T-helper 17 cell (primary cell): ENCODE measurements at places on chromosomes 1 and 21.

DNA sequence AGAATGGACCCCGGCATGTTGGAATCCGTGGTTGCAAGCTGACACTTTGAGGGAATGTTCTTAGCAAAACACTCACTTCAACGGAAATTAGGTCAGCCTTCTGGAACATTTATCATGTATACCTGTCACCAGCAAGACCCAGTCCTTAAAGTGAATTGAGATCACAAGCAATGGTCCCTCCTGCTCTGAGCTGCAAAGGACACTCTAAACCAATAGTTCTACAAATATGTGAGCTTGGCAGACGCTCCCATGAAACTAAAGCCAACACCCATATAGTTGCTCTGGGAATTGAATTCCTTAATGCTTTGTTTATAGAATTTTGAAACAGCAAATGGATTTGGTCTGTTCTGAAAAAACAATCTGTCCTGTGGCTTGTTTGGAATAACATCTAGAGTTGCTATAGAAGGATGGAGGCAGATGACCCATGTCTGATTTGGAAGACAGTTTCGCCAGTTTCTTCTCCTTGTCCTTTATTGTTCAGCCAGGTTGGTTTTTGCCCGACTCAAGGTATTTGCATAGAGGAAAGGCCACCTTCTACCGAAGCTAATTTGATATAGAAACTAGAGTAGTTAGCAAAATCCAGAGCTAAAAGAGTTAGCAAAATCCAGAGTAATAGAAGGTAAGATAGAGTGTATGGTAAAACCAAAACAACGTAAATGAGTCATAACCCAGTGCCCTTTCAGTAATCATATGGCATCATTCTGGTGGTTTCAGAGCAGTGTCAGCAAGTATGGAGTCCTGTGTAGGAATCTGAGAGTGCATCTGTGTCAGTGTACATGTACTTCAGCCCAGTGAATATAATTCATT lies 236.2 kb downstream of the NFIA start:
- H3K36me3 ChIP-seq: peaks cover 4% of the 10 kb centered on the region
- H3K27ac ChIP-seq: no peak overlapping the region
- no peak for DNase-seq
- no peaks in the 10 kb centered on the region for H3K27me3 ChIP-seq

- H3K27ac ChIP-seq: no peak overlapping the region
- peaks cover 28% of the 10 kb centered on the region for H3K27me3 ChIP-seq
- H3K36me3 ChIP-seq: peaks cover 3% of the 10 kb centered on the region
- peaks cover 6% of the 10 kb centered on the region for H3K4me1 ChIP-seq
Observed at GRCh38 chr1:62912028-62912638, 128.2 kb downstream of the ATG4C start.

DNA sequence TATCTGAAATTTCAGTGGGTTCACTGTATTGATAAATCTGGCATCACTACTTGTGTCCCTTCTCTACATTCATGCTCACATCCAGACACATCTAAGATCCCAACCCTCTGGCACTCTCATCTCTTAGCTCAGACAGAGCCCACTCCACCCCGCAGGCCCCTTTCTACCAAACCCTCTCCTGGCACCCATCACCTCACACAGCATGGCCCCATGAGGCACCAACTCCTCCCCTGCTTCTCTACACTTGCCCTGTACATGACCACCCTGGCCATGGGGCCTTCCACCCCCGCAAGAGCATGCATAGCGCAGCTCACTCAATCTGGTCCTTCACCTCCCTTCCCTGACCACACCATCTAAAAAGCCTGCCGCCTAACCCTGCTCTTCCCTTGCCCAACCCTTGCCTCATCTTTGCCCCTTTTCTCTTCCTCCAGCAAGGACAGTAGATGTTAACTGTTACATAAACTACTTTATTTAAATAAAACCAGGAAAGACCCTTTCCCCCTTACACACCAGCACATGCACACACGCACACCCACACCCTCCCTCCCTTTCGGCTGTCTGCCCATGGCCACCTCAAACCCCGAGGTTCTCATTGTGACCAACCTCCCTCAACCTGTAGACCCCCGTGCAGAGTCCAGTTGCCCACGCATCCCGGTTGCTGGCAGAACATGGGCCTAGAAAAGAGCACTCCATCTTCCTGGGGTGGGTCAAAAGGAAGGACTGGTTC lies 15.6 kb downstream of the SH3BP5L start:
- H3K4me3 ChIP-seq: no peak overlapping the region
- DNase-seq: no peak
- no peaks in the 10 kb centered on the region for H3K27me3 ChIP-seq
- H3K27ac ChIP-seq: peak overlapping the region; percentile 59
- H3K36me3 ChIP-seq: peaks cover 12% of the 10 kb centered on the region

GRCh38 chr21:26487981-26488480 lies 85.1 kb downstream of the CYYR1 start:
- no peak for DNase-seq
- H3K27ac ChIP-seq: no peak overlapping the region
- H3K27me3 ChIP-seq: no peaks in the 10 kb centered on the region
- no peaks in the 10 kb centered on the region for H3K36me3 ChIP-seq

DNA sequence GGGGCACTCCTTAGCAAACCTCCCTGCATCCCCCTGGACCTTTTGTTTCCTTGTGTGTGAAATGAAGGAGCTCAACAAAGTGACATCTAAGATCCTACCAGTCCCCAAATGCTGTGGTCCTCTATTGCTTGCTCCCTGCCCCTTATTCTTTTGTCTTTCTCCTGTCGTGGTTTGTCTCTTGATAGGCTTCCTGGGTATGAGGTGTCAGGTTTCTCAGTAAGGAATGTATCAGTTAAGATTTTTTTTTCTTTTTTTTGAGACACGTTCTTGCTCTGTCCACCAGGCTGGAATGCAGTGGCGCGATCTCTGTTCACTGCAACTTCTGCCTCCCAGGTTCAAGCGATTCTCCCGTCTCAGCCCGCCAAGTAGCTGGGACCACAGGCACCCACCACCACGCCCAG lies 16.8 kb downstream of the CNIH3 start:
- peaks cover 32% of the 10 kb centered on the region for H3K27me3 ChIP-seq
- H3K4me3 ChIP-seq: no peak overlapping the region
- DNase-seq: no peak
- no peak overlapping the region for H3K27ac ChIP-seq
- H3K4me1 ChIP-seq: peaks cover 11% of the 10 kb centered on the region

DNA sequence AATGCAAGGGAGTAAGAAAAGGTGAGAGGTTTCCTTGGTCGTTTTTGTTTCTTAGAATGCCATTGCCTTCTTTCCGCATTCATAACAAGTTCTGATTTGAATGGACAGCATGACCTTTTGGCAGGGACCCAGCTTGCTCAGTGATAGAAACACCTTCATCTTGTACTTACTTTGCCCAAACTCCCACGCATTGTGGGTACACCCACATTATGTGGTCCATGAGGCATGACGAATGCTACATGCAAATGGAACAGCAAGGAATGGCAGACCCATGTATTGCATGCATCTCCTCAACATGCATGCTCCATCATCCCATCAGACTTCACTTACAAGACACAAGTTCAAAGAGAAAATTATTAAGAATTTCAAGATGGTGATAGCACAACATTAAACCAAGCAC lies 102.8 kb downstream of the CDC7 start:
- no peak for DNase-seq
- H3K27ac ChIP-seq: no peak overlapping the region
- H3K27me3 ChIP-seq: no peaks in the 10 kb centered on the region
- no peak overlapping the region for H3K4me3 ChIP-seq
- peaks cover 6% of the 10 kb centered on the region for H3K4me1 ChIP-seq

GRCh38 chr1:21491488-21492355 lies 17.5 kb upstream of the ALPL start:
- peaks cover 11% of the 10 kb centered on the region for H3K4me1 ChIP-seq
- H3K27me3 ChIP-seq: peaks cover 10% of the 10 kb centered on the region
- no peak overlapping the region for H3K4me3 ChIP-seq
- no peak overlapping the region for H3K27ac ChIP-seq

DNA sequence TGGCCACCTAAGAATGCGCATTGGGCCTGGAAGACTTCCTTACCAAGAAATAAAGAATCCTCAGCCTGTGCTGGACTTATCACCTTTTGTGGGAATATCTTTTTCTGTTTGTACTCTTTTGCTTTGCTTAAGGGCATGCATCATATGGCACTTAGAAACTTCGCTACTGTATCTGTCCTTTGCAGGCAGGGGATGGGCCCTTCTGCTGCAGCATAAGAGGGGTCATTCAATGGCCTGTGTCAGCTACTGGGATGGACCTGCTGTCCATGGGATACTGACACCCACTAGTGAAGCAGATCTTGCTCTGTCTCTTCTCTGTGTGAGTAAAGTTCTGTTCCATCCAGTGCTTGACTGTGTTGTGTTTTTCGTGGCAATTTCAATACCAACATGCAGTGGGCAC lies 239.0 kb upstream of the JUN start:
- H3K4me3 ChIP-seq: no peak overlapping the region
- no peak for DNase-seq
- no peak overlapping the region for H3K27ac ChIP-seq

GRCh38 chr1:197841158-197841557 lies 61.3 kb upstream of the C1orf53 start:
- H3K27me3 ChIP-seq: peaks cover 23% of the 10 kb centered on the region
- no peak overlapping the region for H3K27ac ChIP-seq
- peaks cover 3% of the 10 kb centered on the region for H3K36me3 ChIP-seq
- DNase-seq: no peak
- H3K4me3 ChIP-seq: no peak overlapping the region

DNA sequence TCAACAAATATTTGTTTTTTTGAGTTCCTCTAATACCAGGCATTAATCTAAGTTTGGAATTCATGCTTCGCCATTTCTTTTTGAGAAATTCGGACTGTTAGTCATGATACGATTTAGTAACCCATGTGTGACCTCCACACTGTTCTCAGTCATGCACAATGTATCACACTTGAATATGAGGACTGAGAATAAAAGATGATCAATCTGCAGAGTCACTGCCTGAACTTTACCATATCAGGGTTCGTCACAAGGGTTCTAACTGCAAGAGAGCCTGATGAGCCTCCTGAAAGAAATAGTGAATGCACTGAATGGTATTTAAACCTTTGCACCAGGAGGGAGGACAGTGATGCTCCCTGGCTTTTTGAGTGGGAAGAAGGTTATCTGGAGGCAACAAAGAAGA lies 10.9 kb upstream of the FASLG start:
- no peak overlapping the region for H3K4me3 ChIP-seq
- no peak for DNase-seq
- H3K27ac ChIP-seq: no peak overlapping the region
- H3K36me3 ChIP-seq: no peaks in the 10 kb centered on the region
- no peaks in the 10 kb centered on the region for H3K27me3 ChIP-seq
- H3K4me1 ChIP-seq: peaks cover 36% of the 10 kb centered on the region

- H3K27me3 ChIP-seq: no peaks in the 10 kb centered on the region
- peaks cover 5% of the 10 kb centered on the region for H3K36me3 ChIP-seq
- H3K27ac ChIP-seq: no peak overlapping the region
- DNase-seq: no peak
- H3K4me3 ChIP-seq: no peak overlapping the region
Observed at GRCh38 chr21:34878940-34879339, 170.2 kb downstream of the RUNX1 start.

DNA sequence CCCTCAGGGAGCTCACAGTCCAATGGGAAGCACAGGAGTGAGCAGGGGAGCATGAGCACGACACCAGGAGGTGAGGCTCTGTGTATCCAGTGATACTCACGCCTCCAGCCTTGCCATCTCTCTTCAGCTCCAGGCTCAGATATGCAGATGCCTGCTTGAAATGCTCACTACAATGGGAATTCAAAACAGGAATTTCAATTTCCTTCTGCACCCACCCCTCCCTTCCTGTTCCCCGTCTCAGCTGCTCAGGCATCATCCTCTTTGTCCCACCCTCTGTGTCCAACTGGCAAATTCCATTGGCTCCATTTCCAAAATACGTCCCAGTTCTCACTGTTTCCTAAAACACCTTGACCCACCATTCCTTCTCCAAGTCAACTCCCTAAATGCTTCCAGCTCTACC lies 58.9 kb downstream of the FBXO2 start:
- H3K36me3 ChIP-seq: peaks cover 4% of the 10 kb centered on the region
- H3K4me1 ChIP-seq: peaks cover 6% of the 10 kb centered on the region
- peaks cover 57% of the 10 kb centered on the region for H3K27me3 ChIP-seq
- no peak overlapping the region for H3K27ac ChIP-seq
- DNase-seq: no peak
- no peak overlapping the region for H3K4me3 ChIP-seq

- H3K27me3 ChIP-seq: no peaks in the 10 kb centered on the region
- peak overlapping the region; percentile 16 for H3K27ac ChIP-seq
- no peak for DNase-seq
- H3K4me3 ChIP-seq: no peak overlapping the region
Observed at GRCh38 chr1:54462597-54463258, 56.5 kb upstream of the SSBP3 start.

- H3K27me3 ChIP-seq: peaks cover 14% of the 10 kb centered on the region
- no peaks in the 10 kb centered on the region for H3K4me1 ChIP-seq
- no peak for DNase-seq
- peaks cover 7% of the 10 kb centered on the region for H3K36me3 ChIP-seq
- no peak overlapping the region for H3K4me3 ChIP-seq
Observed at GRCh38 chr1:22329148-22329515, 122.5 kb upstream of the ZBTB40 start.

GRCh38 chr1:228141226-228142044 lies 1.4 kb downstream of the GUK1 start:
- no peak for DNase-seq
- peaks cover 20% of the 10 kb centered on the region for H3K4me1 ChIP-seq
- H3K27ac ChIP-seq: peak overlapping the region; percentile 94
- peaks cover 10% of the 10 kb centered on the region for H3K27me3 ChIP-seq

GRCh38 chr1:89200663-89201062 lies 1.9 kb upstream of the GBP4 start:
- peaks cover 33% of the 10 kb centered on the region for H3K4me1 ChIP-seq
- H3K4me3 ChIP-seq: peak overlapping the region; percentile 80
- H3K27me3 ChIP-seq: no peaks in the 10 kb centered on the region
- H3K36me3 ChIP-seq: peaks cover 4% of the 10 kb centered on the region
- peak overlapping the region; percentile 99 for H3K27ac ChIP-seq

DNA sequence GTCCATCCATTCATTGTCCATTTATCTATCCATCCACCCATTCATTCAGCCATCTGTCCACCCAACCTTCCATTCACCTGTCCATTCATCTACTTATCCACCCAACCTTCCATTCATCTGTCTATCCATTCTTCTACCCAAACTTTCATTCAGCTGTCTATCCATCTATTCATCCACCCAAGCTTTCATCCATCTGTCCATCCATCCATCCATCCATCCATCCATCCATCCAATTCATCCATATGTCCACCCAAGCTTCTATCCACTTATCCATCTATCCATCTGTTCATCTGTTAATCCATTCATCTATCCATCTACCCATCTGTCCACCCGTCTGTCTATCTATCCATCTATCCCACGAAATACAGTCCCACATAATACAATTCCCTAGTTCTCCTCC lies 21.6 kb upstream of the MAN1C1 start:
- peaks cover 11% of the 10 kb centered on the region for H3K4me1 ChIP-seq
- no peak for DNase-seq
- no peak overlapping the region for H3K27ac ChIP-seq
- no peak overlapping the region for H3K4me3 ChIP-seq

DNA sequence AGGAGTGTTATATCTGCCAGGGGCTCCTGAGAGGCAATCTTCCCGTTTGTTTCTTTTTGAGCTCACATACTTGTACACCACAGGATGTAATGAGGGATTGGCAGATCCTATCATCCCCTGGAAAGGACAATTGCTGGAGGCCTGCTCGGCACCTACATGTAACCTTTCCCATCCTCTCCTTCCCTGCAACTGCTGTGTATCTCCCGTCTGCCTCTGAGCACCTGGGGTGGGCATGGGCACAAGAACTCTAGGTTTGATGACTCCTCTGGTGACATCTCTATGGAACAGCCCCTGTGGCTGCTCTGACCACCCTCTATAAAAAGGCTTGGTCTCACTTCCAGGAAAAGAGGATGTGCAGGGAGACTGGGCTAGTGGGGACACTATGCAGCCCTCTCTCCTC lies 25.0 kb upstream of the SMIM12 start:
- H3K27me3 ChIP-seq: peaks cover 50% of the 10 kb centered on the region
- no peak overlapping the region for H3K27ac ChIP-seq
- peak overlapping the region; percentile 85 for H3K4me3 ChIP-seq
- peaks cover 7% of the 10 kb centered on the region for H3K4me1 ChIP-seq
- no peak for DNase-seq
- peaks cover 2% of the 10 kb centered on the region for H3K36me3 ChIP-seq
